ENCODE measurements at places on chromosomes 7 and 10.

GRCh38 chr10:75788394-75789205, 357.2 kb downstream of the LRMDA start:
- no peak for DNase-seq

DNA sequence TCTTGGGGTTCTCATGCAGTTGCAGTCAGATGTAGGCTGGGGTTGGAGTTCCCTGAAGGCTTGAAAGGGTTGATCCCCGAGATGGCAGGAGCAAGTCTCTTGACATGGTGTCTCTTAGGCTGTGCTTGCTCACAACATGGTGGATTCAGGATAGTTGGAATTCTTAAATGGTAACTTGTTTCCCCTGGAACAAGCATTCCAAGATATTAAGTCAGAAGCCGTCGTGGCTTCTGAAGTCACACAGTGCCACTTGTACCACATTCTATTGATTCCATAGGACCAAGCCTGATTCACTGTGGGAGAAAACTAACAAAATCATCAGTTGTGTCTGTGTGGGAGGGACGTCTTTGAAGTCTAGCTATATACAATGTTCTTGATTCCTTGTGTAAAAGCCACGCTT, 3.5 kb upstream of the SLC35B4 start:
- DNase-seq = no peak

DNA sequence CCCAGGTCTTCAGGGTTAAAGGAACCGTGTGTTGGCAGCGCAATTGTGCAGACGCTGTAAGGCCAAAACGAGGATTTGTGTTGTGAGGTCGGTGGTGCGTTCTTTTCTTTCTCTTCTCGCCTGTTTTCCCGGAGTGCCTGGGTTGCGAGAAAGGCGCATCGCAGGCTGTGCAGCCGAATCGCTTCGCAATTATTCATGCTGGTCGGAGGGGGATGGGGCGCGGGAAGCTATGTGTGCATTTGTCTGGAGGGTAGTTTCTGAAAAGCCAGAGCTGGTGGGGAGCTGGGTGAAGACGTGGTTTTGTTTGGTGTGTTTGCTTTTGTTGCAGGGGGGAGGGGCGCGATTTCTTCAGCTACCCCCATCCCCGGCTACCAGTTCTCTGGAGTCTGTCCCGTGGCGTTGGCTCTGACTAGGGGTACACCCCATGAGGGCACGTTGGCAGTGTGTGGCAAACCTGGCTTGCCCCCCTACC, 2.1 kb downstream of the MXI1 start:
- no peak for DNase-seq

DNA sequence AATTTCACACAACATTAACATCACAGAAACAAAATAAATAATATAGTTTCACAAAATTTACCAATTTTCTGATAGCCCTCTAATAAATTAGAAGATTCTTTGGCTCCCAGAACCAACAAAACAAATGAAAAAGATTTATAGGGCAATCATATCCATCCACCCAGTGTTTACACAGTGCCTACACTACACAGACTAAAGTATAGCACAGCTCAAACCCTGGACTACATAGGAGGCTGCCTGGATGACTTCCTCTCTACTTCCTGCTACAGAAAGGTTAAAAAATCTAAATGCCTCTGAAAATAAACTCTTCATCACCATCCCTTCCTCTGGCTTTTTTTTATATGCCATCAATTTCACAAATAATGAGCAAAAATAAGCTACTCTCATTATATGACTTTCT, 28.4 kb downstream of the MPP7 start:
- no peak for DNase-seq

- no peak for DNase-seq
Observed at GRCh38 chr7:125814100-125814499, 884.5 kb upstream of the POT1 start.

DNA sequence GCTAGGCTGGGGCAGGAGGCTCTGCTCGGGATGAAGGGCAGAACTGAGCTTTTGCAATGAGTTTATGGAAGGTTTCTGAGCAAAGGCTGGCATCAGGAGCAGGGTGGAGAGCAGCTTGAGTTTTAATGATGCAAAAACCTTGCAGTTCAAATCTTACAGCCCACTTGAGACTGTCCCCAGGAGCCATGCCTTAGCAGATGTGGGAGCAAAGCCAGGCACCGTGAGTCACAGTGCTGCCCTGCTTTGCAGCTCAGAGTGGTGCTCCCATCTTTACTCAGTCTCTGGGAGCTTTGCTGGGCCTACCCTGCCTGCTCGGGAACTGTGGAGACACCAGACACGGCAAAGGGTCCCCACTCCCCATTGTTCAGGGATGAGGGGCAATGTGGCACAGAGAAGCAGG, 122.4 kb upstream of the NPS start:
- no peak for DNase-seq

- no peak for DNase-seq
Observed at GRCh38 chr10:88901206-88901983, 21.4 kb downstream of the STAMBPL1 start.

- DNase-seq = no peak
Observed at GRCh38 chr10:116464257-116464656, 36.6 kb downstream of the PNLIPRP3 start.

- DNase-seq = no peak
Observed at GRCh38 chr7:80841423-80841955, 77.4 kb downstream of the SEMA3C start.

- DNase-seq = no peak
Observed at GRCh38 chr10:108187408-108188012, 1023.0 kb upstream of the SORCS1 start.

- DNase-seq = no peak
Observed at GRCh38 chr7:6031567-6031966, 391 bp downstream of the ANKRD61 start.

DNA sequence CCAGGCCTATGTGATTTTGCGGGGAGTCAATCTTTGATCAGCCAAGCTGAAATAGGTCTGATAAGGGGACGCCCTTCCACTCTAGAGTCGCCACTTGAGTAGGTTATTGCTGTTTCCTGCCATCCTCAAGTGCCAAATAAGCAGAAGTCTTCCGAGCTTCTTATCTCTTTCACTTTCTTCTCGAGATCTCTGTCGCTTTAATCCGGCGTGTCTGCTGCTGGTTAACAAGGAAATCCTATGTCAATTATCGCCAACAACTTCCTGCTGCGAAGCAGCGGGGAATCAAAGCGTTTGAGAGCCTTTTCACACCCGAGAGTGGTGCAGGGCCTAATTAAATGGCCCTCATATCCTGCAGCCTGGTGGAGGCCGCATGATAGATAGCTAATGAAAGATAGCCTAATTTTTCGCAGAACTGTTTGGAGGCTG, 215.9 kb downstream of the RAB11FIP2 start:
- no peak for DNase-seq

- DNase-seq = no peak
Observed at GRCh38 chr7:9874182-9874581, 1099.5 kb upstream of the PHF14 start.

- no peak for DNase-seq
Observed at GRCh38 chr10:131116991-131117375, 194.5 kb downstream of the TCERG1L start.

DNA sequence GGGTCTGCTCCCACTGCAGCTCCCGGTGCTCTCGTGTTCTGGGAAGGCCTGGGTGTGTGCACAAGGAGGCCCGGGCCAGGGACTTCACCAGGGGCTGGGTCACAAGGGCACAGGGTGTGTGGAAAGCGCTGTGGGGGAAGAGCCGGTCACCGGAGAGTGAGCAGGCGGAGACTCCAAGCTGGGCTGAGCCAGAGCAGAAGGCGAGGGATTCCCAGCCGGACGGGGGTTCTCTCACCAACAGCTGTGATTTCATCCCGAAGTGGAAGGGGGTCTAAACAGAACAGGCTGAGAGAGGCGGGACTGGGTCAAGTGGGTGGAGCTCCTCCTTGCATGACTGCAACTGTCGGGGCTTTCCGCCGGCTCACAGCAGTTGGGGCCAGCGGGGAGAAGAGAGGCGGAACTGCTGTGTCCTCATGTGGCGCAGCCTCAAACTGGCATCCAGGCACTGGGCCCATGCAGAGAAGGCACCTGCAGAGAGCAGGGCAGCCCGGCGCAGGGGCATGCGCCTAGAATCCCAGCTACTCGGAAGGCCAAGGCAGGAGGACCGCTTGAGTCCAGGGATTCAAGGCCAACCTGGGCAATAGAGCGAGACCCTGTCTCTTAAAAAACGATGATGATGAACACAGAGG, 7.6 kb upstream of the ORAI2 start:
- DNase-seq = no peak

DNA sequence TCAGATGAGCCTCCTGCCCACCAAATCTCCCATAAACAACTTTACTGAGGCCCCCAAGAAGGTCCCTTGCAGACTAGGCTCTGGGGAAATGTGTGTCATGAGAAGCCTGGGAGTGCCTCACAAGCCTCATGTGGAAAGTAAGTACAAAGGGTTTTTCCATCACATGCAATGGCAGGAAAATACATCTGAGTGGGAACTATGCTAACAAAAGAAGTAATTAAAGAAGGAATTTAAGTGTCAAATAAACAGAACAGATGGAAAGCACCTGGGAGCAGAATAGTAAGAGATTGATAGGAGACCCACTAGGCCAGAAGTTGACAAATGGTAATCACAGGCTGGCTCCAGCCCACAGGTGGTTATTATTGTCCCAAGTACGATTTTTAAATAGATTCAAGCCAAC, 20.5 kb downstream of the GSAP start:
- DNase-seq = peak; percentile 13

- DNase-seq = no peak
Observed at GRCh38 chr10:4981722-4982471, 18.7 kb downstream of the AKR1C1 start.

GRCh38 chr7:88147341-88147740, 72.5 kb downstream of the SRI start:
- DNase-seq = no peak

GRCh38 chr10:95877881-95878280, 29.9 kb upstream of the CC2D2B start:
- DNase-seq = no peak

- no peak for DNase-seq
Observed at GRCh38 chr10:106355450-106355849, 809.1 kb downstream of the SORCS1 start.

- no peak for DNase-seq
Observed at GRCh38 chr10:28587970-28588290, 55.0 kb downstream of the WAC start.

DNA sequence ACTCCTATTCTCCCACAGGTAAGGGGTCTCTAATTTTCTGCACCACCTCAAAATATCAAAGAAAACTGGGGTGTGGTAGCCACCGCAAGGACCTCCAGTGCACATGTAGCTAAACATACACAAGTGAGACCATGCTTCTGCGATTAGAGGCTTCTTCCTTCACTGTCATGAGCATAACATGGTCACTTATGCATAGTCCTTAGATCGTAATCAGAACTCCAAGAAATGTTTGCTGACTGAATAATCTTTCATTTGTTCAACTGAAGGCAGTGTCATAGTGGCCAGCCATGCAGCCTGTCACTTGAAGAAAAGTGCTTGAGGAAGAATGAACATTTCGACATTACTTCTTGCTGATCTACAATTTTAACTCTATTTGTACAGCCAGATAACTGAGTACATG, 14.6 kb downstream of the TWIST1 start:
- no peak for DNase-seq

GRCh38 chr10:117175215-117175900, 21.9 kb upstream of the KCNK18 start:
- no peak for DNase-seq

GRCh38 chr10:132875435-132875834, 66.9 kb downstream of the CFAP46 start:
- no peak for DNase-seq

DNA sequence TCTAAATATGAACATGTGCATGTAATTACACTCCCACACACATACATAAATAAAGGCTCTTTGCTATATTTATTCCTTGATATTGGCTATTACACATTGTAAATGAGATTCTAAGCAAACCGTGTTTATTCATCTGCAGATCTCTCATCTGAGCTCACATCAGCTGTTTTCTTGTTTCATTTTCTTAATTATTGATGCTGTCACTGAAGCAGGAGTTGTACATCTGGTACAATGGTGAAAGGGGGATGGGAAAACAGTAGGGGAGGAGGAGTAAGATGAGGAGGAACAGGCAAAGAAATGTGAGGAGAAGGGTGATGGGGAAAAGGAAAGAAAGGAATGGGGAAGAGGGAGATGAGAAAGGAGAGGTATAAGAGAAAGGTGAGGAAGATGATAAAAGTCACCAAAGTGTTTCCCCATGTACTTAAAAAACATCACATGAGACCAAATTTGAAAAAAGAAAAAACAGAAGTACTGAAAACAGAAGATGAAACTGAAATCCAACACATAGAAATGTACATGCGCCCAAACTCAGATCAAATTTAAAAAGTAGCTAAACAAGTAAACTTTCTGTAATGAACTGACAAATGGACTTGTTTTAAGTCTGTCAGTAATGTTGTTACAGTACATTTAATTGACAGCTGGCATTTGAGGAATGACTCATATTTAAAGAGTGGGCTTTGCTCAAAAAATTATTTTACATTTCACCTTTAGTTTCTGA, 472.2 kb downstream of the ARL4A start:
- no peak for DNase-seq

DNA sequence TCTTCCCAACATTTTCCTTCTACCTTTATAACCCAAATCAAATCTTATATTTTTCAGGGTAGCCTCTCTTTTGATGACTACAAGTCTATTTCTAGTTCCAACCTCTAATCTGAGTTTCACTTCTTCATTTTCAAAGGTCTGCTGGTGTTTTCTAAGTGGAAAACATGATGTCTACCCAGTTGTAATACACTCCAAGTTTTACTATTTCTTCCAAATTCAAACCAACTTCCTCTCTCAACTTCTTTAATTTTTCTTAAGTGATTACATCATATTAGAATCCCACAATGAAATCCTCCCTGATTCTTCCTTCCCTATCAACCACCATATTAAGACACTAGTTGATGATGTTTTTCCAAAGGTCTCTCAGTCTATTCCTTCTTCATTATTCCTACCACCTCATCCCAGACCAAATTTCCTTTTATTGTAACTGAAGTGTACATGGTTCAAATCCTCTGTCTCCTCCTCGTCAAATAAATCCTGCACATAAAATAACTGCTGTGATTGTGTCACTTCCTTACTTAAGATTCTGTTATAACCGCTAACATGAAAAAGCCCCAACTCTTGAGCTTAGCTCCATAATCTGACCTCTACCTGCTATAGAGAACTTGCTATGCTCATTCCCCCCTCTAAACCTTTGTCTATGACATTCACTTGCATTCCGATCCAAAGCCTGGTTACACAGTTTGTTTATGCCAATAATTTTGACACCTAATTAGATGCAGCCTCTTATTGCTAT, 12.7 kb downstream of the TAS2R38 start:
- DNase-seq = no peak

DNA sequence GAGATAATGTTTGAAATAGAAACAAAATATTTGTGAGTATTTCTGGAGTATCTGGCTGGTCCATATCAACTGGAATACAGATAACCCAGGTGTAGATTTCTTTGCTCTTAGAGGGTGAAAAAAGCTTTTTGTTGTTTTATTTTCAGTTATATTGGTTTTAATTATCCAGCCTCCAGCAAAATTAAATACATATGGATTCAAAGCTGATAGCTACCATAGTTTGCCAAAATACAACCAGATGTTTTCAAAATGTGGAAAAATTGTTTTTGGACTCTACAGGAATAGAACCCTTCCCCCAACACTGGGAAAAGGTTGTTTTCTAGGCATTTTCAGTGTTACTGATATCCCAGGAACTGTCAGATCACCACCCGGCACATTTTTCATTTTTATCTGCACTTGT, 30.1 kb downstream of the LRRC17 start:
- no peak for DNase-seq
